ENCODE measurements at places on chromosomes 13 and 19.

- DNase-seq = no peak
- H3K27me3 ChIP-seq = no peaks in the 10 kb centered on the region
- H3K36me3 ChIP-seq = no peaks in the 10 kb centered on the region
- H3K4me1 ChIP-seq = no peaks in the 10 kb centered on the region
- H3K4me3 ChIP-seq = no peak overlapping the region
These were observed 45.6 kb downstream of the EDNRB start for GRCh38 chr13:77872995-77873394.

DNA sequence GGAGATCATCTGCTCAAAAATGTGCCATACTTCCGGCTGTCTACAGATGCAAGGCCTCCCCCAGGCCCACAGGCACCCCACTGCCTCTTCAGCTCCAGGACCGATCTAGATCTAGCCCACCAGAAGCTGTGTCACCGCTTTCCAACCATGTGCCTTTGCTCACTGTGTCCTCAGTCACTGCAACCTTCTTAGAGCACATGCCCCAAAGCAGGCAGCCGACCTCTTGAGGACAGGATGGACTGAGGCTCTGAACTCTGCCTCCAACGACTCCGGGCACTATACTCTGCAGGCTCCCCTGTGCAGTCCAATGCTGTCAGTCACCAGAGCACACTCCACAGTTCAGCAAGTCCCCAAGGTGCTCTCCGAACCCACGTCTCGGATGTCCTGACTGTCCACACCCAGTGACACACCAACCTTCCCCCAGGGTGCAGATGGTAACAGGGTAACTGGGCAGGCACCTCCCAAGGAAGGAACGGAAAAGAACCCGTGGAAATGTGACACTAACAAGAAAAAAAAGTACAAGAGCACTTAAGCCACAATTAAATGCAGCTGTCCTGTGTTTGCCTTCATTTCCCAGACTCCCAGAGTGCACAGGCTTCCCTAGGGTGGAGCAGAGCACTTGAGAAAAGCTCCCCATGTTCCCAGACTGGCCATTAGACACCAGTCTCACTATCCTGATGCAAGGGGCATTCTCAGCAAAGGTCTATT lies 4.8 kb downstream of the STK24 start:
- H3K27me3 ChIP-seq = no peaks in the 10 kb centered on the region
- H3K4me1 ChIP-seq = peaks cover 56% of the 10 kb centered on the region
- H3K27ac ChIP-seq = peak overlapping the region; percentile 69

- no peaks in the 10 kb centered on the region for H3K27me3 ChIP-seq
- H3K27ac ChIP-seq = no peak overlapping the region
- no peaks in the 10 kb centered on the region for H3K36me3 ChIP-seq
- no peaks in the 10 kb centered on the region for H3K4me1 ChIP-seq
These were observed 272.0 kb upstream of the TMTC4 start for GRCh38 chr13:100946588-100946987.

- no peaks in the 10 kb centered on the region for H3K4me1 ChIP-seq
- no peak for DNase-seq
- H3K27ac ChIP-seq = no peak overlapping the region
- H3K4me3 ChIP-seq = no peak overlapping the region
These were observed 138.2 kb downstream of the UGGT2 start for GRCh38 chr13:95914991-95915501.

GRCh38 chr13:97875218-97875617 lies 78.3 kb upstream of the IPO5 start:
- H3K4me3 ChIP-seq = no peak overlapping the region
- H3K36me3 ChIP-seq = no peaks in the 10 kb centered on the region
- H3K27ac ChIP-seq = no peak overlapping the region
- no peaks in the 10 kb centered on the region for H3K4me1 ChIP-seq

- no peaks in the 10 kb centered on the region for H3K27me3 ChIP-seq
- no peaks in the 10 kb centered on the region for H3K36me3 ChIP-seq
- DNase-seq = no peak
- H3K4me3 ChIP-seq = no peak overlapping the region
- no peaks in the 10 kb centered on the region for H3K4me1 ChIP-seq
- no peak overlapping the region for H3K27ac ChIP-seq
These were observed 26.2 kb upstream of the LRCH1 start for GRCh38 chr13:46526740-46527139.

DNA sequence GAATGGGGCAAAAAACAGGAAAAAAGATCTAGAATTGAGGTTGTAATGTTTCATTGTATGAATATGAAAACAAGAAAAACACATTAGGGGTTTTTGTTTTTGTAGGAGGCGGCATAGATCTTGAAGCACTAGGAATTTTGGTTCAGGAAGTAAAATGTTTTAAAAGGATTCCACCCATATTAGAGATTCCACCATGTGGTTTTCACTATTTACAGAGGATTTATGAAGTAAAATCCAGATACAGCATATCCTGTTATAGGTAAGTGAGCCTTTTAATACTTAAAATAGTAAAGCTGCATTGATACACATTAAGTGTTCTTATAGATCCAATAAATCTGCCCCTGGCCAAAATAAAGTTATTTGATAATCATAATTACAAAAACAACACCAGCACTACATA lies 61.4 kb downstream of the MICU2 start:
- no peaks in the 10 kb centered on the region for H3K27me3 ChIP-seq
- no peaks in the 10 kb centered on the region for H3K4me1 ChIP-seq
- no peak overlapping the region for H3K4me3 ChIP-seq

GRCh38 chr19:20325151-20325550 lies 158.1 kb downstream of the ZNF486 start:
- no peaks in the 10 kb centered on the region for H3K36me3 ChIP-seq
- H3K4me3 ChIP-seq = no peak overlapping the region
- H3K27me3 ChIP-seq = no peaks in the 10 kb centered on the region
- no peaks in the 10 kb centered on the region for H3K4me1 ChIP-seq
- no peak overlapping the region for H3K27ac ChIP-seq

DNA sequence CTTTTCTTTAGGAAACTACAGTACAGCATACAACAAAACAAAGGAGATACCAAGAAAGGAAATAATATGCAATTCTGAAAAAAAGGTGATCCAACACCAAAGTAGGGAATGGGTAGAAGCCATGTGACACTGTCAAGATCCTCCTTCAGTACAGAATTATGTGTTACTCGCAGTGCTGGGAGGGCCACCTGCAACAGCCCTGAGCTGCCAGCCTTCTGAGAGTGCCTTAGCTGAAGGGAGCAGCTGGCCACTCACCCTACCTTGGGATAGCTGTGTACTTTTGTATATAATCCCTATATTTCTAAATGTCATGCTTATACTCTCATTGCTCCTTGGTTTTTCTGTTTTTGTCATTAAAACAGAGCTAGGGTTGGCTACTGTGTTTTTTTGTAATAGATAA lies 1518.2 kb upstream of the PCDH20 start:
- H3K27me3 ChIP-seq = no peaks in the 10 kb centered on the region
- no peak overlapping the region for H3K27ac ChIP-seq
- DNase-seq = no peak
- no peaks in the 10 kb centered on the region for H3K36me3 ChIP-seq
- H3K4me3 ChIP-seq = no peak overlapping the region

DNA sequence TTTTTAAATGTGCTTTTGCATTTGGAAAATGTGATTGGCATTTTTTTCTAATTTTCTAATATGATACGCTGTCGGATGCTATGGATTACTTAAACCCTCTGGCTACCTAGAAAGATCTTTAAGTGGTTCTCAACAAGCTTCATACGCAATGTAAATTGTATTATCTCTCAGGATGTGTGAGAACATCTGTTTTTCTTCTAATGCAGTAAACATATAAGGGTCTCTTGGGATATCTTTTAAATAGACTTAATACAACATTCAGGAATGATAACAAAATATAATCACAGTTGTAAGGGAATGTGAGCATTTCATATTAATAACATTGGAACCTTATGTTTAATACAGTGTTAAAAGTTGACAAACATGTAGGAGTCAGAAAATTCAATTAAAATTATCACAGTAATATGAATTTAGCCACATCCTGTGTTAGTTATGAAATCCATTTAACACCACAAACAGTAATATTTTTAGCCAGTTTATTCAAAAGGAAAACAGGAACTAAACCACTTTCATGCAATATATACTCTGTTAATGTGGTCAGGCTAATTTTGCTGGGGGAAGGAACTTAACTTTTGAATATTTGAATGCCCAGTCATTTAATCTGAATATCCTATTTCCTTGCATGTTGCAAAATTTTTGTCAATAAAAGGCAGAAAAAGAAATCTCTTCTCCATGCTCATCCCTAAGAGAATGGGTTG lies 15.0 kb upstream of the ALOX5AP start:
- no peak overlapping the region for H3K4me3 ChIP-seq
- no peak overlapping the region for H3K27ac ChIP-seq
- no peaks in the 10 kb centered on the region for H3K4me1 ChIP-seq
- no peak for DNase-seq
- H3K27me3 ChIP-seq = no peaks in the 10 kb centered on the region

DNA sequence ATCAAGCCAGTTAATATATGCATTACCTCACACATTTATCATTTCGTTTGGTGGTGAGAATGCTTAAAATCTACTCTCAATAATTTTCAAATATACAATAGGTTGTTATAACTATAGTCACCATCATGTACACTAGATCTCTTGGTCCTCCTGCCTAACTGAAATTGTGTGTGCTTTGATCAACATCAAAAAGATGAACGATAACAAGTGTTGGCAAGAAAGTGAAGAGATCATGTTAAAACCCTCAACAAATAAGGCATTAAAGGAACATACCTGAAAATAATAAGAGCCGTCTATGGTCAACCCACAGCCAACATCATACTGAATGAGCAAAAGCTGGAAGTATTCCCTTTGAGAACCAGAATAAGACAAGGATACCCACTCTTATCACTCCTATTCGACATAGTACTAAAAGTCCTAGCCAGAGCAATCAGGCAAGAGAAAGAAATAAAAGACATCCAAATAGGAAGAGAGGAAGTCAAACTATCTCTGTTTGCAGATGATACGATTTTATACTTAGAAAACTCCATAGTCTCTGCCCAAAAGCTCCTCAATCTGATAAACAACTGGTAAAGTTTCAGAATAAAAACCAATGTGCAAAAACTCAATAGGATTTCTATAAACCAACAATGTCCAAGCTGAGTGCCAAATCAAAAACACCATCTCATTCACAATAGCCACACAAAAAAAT lies 27.9 kb upstream of the OR10H1 start:
- H3K4me3 ChIP-seq = no peak overlapping the region
- peaks cover 27% of the 10 kb centered on the region for H3K4me1 ChIP-seq
- no peaks in the 10 kb centered on the region for H3K36me3 ChIP-seq
- no peaks in the 10 kb centered on the region for H3K27me3 ChIP-seq

- H3K4me3 ChIP-seq = peak within 1 kb of the TSS; percentile 81
- peak within 1 kb of the TSS; percentile 13 for H3K27ac ChIP-seq
- H3K27me3 ChIP-seq = no peaks in the 10 kb centered on the region
- H3K4me1 ChIP-seq = peaks cover 6% of the 10 kb centered on the region
These were observed at the start of gene ZNF69 for GRCh38 chr19:11887611-11888531. TSS of gene ZNF69 (plus strand) at chr19:11887782. CDS start at chr19:11887924, 142 bp downstream.

- peaks cover 50% of the 10 kb centered on the region for H3K36me3 ChIP-seq
- DNase-seq = no peak
- no peaks in the 10 kb centered on the region for H3K27me3 ChIP-seq
- no peak overlapping the region for H3K4me3 ChIP-seq
- H3K4me1 ChIP-seq = peaks cover 71% of the 10 kb centered on the region
These were observed 26.8 kb downstream of the RASA3 start for GRCh38 chr13:114105521-114106225.

- H3K4me3 ChIP-seq = peak overlapping the region; percentile 32
- H3K27me3 ChIP-seq = no peaks in the 10 kb centered on the region
- peak overlapping the region; percentile 51 for H3K27ac ChIP-seq
- peaks cover 10% of the 10 kb centered on the region for H3K36me3 ChIP-seq
- no peaks in the 10 kb centered on the region for H3K4me1 ChIP-seq
These were observed 1.2 kb downstream of the ALKBH7 start for GRCh38 chr19:6373813-6374108.

- H3K27me3 ChIP-seq = no peaks in the 10 kb centered on the region
- no peak overlapping the region for H3K4me3 ChIP-seq
- H3K4me1 ChIP-seq = no peaks in the 10 kb centered on the region
- no peak overlapping the region for H3K27ac ChIP-seq
- DNase-seq = no peak
- no peaks in the 10 kb centered on the region for H3K36me3 ChIP-seq
These were observed 384.5 kb upstream of the GPC6 start for GRCh38 chr13:92842145-92842544.

DNA sequence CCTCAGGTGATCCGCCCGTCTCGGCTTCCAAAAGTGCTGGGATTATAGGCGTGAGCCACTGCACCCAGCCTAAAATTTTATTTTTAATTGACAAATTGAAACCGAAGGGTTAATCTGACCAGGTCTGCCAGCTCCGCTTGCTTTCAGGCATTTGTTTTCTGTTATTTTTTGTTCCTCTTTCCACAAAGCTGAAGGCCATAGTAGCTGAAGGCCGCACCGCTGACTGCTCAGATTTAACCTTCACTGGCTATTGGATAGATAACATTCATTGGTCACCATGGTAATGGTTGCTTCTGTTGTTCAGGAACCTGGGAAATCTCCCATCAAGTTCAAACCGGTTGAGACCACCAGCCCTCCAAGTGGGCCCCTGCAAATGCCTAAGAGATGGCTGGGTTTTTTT lies 124.5 kb upstream of the USP29 start:
- no peaks in the 10 kb centered on the region for H3K27me3 ChIP-seq
- H3K4me3 ChIP-seq = no peak overlapping the region
- no peaks in the 10 kb centered on the region for H3K4me1 ChIP-seq

GRCh38 chr13:73230716-73231115 lies 171.9 kb downstream of the KLF5 start:
- no peak overlapping the region for H3K4me3 ChIP-seq
- no peaks in the 10 kb centered on the region for H3K27me3 ChIP-seq
- H3K4me1 ChIP-seq = peaks cover 13% of the 10 kb centered on the region
- no peak for DNase-seq
- no peaks in the 10 kb centered on the region for H3K36me3 ChIP-seq
- H3K27ac ChIP-seq = no peak overlapping the region

DNA sequence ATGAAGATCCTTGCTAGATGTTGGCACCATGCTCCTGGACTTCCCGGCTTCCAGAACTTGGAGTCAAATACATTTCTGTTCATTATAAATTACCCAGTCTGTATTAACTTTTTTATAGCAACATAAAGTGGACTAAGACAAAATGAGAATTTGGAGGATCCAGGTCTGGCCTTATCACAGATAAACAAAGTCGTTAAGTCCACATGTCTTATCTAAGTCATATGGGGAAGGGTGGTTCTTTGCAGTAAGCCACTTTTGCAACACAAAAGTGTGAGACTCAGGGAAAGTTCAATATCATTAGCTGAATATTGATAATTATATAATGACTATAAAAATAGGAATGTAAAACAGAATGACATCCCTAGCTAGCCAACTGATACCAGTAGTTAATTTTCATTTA lies 91.6 kb upstream of the SIAH3 start:
- no peaks in the 10 kb centered on the region for H3K27me3 ChIP-seq
- no peaks in the 10 kb centered on the region for H3K4me1 ChIP-seq
- H3K4me3 ChIP-seq = no peak overlapping the region
- no peak overlapping the region for H3K27ac ChIP-seq
- DNase-seq = no peak

Measured in effector memory CD4-positive, alpha-beta T cell (primary cell).